DMS 273 treated with DMSO at 0.1 percent for 48 hours (cell line): ENCODE measurements at places on chromosomes 1 and 21.

DNA sequence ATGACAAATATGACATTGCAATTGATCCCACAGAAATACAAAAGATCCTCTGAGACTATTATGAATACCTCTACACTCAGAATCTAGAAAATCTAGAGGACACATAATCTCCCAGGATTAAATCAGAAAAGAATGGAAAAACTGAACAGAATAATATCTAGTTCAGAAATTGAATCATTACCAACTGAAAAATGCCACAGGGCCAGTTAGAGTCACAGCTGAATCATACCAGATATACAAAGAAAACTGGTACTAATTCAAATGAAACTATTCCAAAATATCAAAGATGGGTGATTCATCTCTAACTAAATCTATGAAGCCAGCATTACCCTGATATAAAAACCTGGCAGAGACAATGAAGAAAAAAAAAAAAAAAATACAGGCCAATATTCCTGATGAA is 149.3 kb downstream of the BRINP3 start:
- no peak for DNase-seq

DNA sequence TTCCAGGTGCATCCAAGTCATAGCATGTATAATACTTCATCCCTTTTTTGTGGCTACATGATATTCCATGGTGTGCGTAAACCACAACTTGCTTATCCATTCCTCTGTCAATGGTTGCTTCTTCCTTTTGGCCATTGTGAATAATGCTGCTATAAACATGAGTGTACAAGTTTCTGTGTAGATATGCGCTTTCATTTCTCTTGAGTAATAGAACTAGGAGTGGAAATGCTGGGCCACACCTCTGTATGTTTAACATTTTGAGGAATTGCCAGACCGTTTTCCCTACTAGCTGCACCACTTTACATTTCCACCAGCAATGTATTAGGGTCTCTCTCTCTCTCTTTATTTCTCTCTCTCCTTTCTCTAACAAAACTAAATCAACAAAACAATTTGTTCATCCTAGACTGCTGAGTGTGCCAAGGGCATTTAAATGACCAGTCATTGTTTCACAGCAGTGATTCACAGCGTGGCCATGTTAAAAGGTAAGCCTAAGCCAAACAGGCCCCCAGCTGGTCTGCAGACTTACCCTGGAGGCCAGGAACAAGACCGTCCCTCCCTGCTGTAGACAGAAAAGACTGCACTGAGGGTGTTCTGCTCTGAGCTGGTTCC is 53.2 kb upstream of the LYST start:
- no peak for DNase-seq

- no peak for DNase-seq
Measured at GRCh38 chr1:164759144-164759920, 200.3 kb downstream of the PBX1 start.

- DNase-seq = no peak
Measured at GRCh38 chr21:38986406-38986805, 180.7 kb downstream of the ETS2 start.

- DNase-seq = no peak
Measured at GRCh38 chr21:44273046-44273445, 11.3 kb upstream of the DNMT3L start.

DNA sequence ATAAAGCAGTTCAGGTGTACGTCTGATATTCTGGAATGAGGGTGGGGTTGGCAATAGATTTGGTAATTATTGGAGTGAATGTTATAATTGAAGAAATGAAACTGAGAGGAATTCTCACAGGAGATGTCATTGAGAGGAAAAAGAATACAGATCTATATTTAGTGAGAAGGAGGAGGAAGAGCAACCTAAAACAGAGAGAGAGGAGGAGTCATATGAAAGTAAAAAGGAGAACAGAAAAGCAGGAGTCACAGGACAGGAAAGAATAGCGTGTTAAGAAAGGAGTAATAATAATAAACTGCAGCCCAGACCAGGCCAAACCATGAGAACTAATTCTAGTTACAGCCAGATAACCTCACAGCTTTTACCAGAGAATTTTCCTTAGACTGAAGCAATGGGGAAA is 62.7 kb upstream of the MROH9 start:
- no peak for DNase-seq

DNA sequence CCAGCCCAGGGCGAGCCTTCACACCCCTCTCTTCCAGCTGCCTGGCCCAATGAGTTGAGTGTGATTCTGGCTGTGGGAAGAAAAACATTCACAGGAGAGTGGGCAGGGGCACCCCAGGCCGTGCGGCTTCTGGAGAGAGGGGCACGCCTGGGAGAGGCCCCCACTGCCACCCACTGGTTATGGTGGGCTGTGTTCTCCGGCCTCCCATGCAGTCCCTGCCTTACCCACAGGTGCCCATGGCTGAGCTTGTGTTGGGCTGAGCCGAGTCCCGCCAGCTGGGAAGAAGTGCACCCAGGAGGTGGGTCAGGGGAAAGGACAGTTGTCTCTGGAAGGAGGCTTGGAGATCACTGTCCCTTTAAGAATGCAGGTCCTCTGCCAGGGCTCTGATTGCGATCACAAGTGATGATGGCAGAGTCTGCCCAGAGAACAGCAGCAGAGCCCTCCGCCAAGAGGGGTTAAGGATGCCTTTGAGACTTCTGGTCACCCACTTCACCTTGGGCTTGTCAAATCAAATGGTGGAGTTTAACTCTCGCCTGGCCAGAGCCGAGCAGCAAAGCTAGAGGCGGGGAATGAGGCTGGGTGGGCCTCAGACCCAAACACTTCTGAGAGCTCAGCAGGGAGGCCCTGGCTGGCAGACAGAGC is 124.7 kb upstream of the ARHGEF16 start:
- no peak for DNase-seq

DNA sequence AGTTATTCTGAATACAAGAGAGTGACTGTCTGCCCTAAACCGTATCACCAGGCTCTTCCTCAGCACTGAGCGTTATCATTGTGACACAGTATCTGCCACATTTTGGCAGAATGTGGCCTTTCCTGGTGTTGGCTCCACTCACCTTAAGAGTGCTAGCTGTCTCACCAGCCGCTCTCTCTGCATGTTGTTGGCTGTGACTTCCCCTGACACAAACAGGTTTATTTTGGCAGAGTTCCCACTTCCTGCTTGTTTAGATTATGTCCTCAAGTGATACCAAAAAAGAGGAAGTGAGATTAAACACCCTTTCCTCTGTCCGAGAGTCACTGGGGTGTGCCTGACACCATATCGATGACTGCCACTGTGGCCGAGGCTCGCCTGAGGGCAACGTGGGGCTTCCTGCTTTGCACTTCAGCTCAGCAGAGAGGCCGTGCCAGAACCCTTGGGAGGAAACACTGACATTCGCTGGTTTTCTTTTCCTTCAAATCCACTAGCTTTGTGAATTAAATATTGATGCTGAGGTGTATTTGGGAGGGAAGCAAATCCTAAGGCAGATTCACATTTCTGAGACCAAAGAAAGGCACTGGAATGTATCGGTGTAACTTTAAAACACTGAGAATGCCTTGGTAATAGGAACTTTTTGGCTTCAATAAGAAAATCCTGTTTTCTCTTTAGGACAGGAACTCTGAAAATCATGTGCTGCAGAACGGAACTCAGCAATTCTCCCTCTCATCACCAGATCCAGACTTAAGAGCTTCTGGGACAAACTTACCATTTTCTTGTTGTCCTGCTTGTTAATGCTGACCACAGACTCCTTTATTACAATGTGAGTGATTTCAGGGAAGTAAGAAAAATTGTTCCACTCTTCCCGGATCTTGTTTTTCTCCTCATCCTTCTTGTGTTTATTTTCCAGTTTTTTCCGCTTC is 102.1 kb downstream of the JAK1 start:
- DNase-seq = no peak

DNA sequence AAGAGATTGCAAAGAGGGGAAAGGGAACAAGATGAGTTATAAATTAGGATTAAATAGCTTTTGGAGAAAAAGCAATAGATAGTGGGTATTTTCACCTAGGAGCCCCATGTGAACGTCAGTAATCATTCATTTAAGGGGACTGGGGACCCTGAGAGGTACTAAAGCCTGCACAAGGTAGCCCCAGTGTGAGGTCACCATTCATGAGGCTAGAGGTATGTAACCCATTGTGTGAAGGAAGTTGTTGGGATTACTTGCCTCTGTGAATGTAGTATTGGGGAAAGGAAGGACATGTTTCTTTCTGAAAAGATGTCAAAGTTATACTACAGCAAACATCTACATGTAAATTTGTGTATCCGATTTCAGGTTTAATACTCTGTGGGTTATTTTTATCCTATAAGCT is 276.8 kb downstream of the TBX15 start:
- DNase-seq = no peak

DNA sequence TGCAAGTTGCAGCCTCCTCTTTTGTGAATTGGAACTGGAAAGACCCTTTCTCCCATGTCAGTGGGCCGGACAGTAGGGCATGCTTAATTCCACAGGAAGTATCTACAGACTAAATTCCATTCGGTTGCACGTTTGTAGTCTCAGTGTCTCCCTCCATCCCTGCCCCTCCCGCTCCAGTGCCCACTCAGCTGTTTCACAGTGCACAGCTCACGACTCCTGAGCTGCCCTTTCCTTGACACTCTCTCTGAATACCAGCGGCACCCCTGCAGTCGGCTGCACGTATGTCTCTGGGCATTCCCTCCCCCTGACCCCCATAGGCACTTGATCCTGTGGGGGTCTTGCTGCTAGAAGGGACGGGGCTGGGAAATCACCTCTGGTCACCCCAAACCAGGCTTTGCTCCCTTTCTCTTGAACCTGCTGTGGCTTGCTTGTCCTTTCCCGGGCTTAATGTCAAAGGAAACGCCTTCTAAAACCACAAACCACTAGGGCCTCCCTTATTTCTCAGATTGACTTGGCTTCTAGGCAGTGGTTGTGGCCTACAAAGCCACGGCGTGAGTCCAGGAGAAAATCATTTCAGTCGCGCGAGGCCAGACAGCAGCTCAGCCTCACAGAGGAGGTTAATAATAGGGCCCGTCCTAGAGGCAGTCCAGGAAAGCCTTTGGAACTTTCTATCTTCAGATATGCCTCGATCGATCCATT is 365.3 kb upstream of the PROX1 start:
- DNase-seq = no peak

DNA sequence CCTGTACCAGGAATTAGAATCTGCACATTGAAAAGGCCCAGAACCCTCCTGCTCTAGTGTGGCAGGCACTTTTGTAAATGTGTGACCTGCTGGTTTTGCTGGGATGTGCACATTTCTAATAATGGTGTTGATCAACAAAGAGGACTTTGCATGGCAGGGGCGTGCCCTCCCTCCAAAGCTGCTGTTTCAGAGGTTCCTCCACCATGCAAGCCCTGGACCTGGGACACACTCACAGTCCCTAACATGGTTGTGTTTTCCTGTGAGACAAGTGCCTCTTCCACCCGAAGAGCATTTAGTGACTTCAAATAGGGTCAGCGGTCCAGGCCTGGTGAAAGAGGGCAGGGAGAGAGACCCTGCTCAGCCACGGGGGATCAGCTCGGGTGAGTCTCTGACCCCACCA is 28.1 kb downstream of the TENT5C start:
- DNase-seq = no peak

GRCh38 chr21:19507682-19508260 is 1104.2 kb upstream of the TMPRSS15 start:
- DNase-seq = no peak

DNA sequence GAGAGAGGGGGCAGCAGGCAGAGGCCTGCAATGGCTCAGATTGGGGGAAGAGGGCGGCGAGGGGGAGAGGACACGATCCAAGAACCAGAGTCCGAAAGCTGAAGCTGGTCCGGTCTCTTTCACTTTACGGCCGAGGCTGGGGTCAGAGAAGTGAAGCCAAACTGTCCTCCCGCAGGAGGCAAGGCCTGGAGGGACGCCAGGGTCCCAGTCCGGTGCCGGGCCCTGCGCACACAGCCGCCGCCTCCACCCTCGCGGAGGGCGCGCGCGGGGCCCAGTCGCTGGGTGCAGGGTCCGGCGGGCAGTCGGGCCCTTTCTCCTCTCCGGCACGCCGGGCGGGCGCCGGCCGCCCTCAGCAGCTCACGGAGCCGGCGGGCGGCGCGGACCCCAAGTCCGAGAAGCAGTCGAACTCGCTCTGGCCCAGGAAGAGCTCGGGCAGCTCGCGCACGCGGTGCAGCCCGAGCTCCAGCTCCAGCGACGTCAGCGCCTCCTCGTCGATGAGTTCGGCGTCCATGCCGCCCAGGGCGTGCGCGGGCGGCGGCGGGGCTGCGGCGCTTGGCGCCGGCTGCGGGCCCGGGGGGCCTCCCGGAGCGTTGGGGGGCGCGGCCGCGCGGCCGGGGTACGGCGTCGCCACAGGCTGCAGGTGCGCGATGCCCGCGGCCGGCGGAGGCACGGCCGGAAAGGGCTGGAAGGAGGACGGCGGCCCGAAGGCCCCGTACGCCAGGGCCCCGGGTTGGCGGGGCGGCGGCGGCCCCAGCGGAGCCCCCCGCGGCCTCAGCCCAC is 749 bp downstream of the CITED4 start:
- no peak for DNase-seq

- no peak for DNase-seq
Measured at GRCh38 chr1:87278825-87279535, 49.7 kb upstream of the LMO4 start.

DNA sequence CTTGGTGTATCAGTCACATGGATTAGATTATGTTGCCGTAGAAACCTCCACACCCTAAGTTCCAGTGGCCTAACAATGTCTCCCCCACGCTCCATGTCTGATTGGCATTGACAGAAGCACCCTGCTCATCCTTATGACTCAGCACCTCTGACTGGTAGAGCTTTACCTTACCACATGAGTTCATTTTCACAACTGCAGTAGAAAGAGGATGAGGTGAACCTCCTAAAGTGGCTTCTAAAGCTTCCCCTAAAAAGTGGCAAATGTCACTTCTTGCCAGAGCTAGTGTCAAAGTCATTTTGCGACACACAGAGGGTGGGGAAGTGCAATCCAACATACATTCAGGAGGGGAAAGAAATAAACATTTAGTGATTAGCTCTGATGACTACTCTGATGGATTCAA is 30.6 kb upstream of the LYPD8 start:
- no peak for DNase-seq

- no peak for DNase-seq
Measured at GRCh38 chr1:9643351-9644256, 7.9 kb upstream of the PIK3CD start.

GRCh38 chr1:109498161-109498801 is 4.4 kb downstream of the CYB561D1 start:
- DNase-seq = peak; percentile 82

GRCh38 chr1:196531737-196532524 is 76.3 kb downstream of the KCNT2 start:
- DNase-seq = no peak
